ENCODE measurements at places on chromosomes 5 and 9.

- DNase-seq, result no peak
Measured at GRCh38 chr5:143086908-143087637, 316.4 kb downstream of the NR3C1 start.

DNA sequence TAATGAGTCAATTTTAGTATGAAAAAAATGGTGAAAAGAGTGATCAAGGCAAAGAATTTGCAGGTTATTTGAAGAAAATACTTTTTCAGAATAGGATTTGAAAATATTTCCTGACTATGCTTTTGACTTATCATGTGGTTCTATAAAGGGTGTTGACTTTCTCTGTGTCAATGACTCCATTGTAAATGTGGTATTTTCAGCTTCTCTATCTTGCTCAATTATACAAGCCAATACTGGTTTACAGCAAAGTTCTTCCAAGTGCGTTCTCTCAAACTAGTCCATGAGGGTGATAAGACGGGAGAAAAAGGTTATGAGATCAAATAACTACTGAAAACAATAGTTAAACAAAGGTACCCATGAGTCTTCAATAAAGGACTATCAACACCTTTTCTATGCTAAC lies 21.7 kb downstream of the IL33 start:
- DNase-seq, result no peak

DNA sequence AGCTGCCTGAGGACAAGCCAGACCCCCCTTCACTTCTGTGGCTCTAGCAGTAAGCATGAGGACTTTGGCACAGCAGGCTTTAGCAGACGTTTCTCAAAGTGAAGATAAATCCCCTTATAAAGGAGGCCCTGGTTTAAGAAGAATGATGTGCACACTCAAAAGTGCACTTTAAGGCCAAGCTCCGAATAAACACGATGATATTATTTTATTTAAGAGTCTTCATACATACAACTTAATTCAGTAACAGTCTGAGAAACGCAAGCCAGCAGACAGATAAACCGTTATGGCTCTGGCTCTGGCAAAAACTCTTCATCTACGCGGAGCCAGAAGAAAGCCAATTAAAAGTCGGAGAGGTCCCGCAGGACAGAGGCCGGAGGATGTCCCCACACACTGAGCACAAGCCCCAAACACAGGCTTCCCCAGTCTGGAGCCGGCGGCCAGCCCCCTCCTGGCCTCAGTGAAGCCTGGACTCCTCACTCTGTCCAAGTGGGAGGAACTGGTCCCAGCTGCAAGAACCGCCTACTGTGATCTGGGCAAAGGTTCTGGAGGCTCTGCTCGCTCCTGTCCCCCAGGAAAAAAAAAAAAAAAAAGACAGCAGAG lies 44.6 kb downstream of the ADAMTS2 start:
- no peak for DNase-seq

DNA sequence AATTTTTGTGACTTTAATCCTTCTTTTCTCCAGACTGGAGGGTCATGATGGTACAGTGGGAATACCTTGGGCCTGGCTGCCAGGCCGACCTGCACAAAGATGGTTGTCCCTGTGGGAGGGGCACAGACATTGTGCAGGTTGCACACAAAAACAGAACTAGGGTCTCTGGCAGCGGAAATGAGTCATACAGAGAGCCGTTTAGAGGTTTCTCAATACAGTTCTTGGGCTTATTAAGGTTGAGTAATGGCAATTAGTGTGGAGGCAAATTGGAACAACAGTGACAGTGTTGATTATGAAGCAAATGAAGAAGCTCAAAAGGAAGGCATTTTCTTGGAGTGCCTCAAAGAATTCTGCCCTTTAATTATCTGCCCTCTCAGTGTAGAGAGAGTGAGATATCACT lies 173.6 kb downstream of the TENT4A start:
- no peak for DNase-seq

GRCh38 chr9:15370466-15371447 lies 51.9 kb upstream of the SNAPC3 start:
- DNase-seq, result no peak
